T-helper 2 cell treated with Interferon-gamma antibody and Interleukin-4, amounts not matched to agents 5 μg/mL and 100 μg/mL, for 36 hours (primary cell): ENCODE measurements at places on chromosomes 3 and 15.

DNA sequence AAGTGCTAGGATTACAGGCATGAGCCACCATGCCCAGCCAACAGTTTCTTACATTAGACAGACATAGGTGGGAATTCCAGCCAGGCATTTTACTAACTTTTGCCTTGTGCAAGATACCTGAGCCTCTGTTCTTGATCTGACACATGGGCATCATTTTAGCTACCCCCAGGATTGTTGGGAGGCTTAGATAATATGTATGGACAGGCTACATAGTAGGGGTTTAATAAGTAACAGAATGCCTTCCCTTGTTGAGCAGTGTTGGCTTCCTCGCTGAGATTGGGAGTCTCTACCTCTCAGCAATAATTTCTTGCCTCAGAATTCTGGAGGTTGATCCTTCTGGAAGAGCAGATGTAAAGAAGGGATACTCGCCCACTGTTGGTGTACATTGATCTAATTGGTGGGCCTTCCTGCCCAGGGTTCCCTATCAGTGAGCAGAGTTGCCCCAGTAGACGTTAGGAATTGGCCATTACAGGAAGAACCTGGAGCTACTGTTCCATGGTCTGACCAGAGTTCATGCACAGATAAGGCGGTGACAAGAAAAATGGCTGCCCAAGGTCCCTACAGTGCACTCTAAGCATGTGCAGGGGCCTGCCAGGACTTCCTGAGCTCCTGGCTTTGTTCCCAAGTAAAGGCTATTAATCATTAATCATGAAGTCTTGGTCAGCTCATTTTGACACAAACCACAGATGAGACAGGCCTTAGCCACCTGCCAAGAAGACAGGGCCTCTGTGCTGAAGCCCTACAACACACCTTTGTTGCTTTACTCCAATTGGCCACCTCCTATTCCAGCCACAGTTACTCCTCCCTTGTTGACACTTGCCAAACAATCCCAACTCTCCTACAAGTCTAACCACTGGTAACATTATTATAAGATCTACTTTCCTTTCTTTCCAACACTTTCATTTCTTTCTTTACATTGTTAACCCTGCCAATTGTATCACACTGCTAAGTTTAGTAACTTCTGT lies 5.0 kb upstream of the IL17RE start:
- no peak overlapping the region for H3K27ac ChIP-seq
- no peak for DNase-seq
- no peaks in the 10 kb centered on the region for H3K27me3 ChIP-seq

DNA sequence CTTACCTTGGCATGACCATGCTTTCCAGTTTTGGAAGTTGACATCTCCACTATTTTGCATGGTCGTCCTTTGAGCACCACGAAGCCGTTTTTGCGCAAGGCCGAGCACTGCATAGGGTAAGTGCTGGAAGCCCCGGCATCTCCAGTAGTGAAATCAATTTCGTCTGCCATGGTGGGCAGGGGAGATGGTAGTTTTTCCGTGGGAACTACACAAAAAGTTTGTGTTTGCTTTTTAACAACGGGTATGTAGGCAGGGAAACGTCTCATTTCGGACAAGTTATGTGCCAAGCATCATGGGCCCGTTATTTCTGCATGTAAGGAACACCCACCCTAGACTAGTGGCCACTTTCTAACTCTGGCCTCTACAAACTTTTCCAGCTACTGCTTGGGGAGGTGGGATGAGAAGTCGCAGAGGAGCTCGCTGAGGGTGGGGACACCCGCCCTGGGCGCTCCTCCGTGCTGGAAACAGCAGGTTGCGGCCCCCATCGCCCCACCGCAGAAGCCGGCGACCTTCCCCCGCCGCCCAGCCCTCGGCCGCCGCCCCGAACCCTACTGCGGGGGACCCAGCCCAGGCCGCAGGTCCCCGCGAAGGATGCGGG lies 701 bp downstream of the EIF5A2 start:
- H3K4me3 ChIP-seq, result peak overlapping the region; percentile 95
- peaks cover 8% of the 10 kb centered on the region for H3K36me3 ChIP-seq
- no peak for DNase-seq
- peaks cover 21% of the 10 kb centered on the region for H3K4me1 ChIP-seq
- peak overlapping the region; percentile 43 for H3K27ac ChIP-seq
- peaks cover 19% of the 10 kb centered on the region for H3K27me3 ChIP-seq

DNA sequence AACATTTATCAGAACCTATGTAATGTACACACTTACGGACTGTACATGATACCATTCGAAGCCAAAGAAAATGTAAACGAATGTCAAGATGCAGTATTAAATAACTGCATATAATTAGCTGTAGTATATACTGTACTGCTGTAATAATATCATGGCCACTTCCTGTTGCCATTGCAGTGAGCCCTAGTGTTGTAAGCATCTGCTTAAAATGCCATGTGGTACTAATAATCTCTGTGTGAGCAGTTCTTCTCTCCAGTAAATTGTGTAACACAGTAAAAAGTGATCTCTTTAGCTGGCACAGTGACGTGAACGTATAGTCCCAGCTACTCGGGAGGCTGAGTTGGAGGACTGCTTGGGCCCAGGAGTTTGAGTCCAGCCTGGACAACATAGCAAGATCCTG lies 8.6 kb downstream of the SPG11 start:
- H3K4me3 ChIP-seq, result no peak overlapping the region
- H3K4me1 ChIP-seq, result peaks cover 13% of the 10 kb centered on the region
- H3K27me3 ChIP-seq, result no peaks in the 10 kb centered on the region

DNA sequence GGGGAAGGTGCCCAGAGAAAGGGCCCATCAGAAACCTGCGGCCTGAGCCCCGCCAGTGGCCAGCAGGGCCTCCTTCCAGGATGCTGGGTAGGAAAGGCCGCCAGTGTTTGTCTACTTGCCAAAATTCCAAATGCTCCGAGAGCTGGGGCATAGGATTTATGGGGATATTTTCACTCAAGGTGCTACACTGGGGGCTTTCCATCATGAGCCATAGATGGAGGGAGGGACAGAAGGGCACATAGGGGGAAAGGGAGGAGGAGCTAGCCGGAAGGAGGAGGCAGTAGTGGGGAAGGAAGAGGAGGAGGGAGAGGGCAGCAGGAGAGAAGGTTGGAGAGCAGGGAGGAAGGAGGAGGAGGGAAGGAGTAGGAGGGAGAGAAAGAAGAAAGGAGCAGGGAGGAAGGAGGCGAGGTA lies 494.7 kb upstream of the PROK2 start:
- H3K27me3 ChIP-seq, result peaks cover 27% of the 10 kb centered on the region
- H3K27ac ChIP-seq, result no peak overlapping the region
- peaks cover 4% of the 10 kb centered on the region for H3K4me1 ChIP-seq

DNA sequence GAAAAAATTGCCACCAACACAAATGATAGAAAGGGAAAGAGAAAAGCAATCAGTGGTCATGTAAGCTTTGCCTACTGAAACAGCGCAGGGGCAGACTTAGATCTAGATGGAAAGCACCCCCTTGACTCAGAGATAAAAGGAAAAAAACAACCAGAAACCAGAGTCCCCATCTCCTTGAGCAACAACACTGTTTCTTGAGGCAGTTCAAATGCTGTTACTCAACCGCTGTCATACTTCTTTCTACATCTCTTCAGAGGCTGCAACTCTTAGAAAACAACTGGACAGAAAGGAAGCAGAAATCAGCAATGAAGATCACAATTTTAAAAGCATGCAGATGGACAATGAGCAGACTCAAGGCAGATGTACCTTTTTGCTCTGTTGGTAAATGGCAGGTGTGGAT lies 36.5 kb downstream of the FSIP1 start:
- no peak for DNase-seq
- no peak overlapping the region for H3K4me3 ChIP-seq
- H3K27ac ChIP-seq, result no peak overlapping the region

- DNase-seq, result no peak
- peaks cover 83% of the 10 kb centered on the region for H3K27me3 ChIP-seq
- H3K27ac ChIP-seq, result no peak overlapping the region
Measured at GRCh38 chr15:63044077-63044644, 1.6 kb downstream of the TPM1 start.

GRCh38 chr3:155553780-155554179 lies 191.1 kb downstream of the PLCH1 start:
- peaks cover 7% of the 10 kb centered on the region for H3K36me3 ChIP-seq
- H3K4me1 ChIP-seq, result peaks cover 50% of the 10 kb centered on the region
- peak overlapping the region; percentile 27 for H3K27ac ChIP-seq
- DNase-seq, result peak; percentile 24
- H3K4me3 ChIP-seq, result peak overlapping the region; percentile 43
- no peaks in the 10 kb centered on the region for H3K27me3 ChIP-seq

- H3K4me1 ChIP-seq, result no peaks in the 10 kb centered on the region
- H3K27me3 ChIP-seq, result no peaks in the 10 kb centered on the region
- H3K4me3 ChIP-seq, result no peak overlapping the region
- no peak overlapping the region for H3K27ac ChIP-seq
Measured at GRCh38 chr3:2477620-2478019, 379.0 kb downstream of the CNTN4 start.
